ENCODE measurements at places on chromosomes 1 and 21.

- no peak overlapping the region for H3K27ac ChIP-seq
- no peak overlapping the region for H3K4me3 ChIP-seq
- no peak for DNase-seq
- no peaks in the 10 kb centered on the region for H3K27me3 ChIP-seq
These were observed 283.7 kb downstream of the HLX start for GRCh38 chr1:221162939-221163338.

DNA sequence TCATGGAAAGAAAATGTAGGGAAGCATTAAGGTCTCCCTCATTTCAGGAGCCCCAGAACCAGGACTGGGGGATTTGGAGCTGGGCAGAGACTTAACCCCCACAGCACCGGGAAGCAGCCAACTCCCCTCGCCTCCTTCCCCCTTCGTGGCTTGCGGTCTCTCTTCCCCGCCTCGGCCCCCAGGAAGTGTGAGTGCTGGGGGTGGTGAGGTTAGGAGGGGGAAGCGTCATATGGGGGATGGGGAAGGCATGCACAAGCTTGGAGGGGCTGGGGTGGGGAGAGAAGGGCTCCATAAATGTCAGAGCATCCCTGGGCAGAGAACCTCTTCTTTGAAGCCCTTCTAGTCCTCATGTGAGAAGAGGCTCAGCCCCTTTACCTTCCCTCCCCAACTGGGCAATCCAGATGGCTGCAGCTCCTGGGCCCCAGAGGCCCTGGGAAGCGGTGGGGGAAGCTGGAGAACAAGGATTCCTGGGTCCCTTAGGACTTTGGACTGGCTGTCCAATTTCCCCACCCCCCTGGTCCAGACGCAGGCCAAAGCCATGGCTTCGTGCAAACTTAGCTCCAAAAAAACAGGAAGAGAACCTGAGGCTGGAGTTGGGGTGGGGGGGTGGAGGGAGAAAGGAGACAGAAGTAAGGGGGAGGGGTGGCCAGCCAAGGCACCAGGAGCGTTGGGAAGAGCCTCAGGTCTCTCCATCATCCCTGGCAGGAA lies 7.8 kb downstream of the ZBTB7B start:
- no peak overlapping the region for H3K4me3 ChIP-seq
- H3K4me1 ChIP-seq, result peaks cover 41% of the 10 kb centered on the region
- H3K27ac ChIP-seq, result peak overlapping the region; percentile 96
- H3K27me3 ChIP-seq, result no peaks in the 10 kb centered on the region
- H3K36me3 ChIP-seq, result peaks cover 5% of the 10 kb centered on the region
- no peak for DNase-seq

- no peak overlapping the region for H3K27ac ChIP-seq
- no peaks in the 10 kb centered on the region for H3K36me3 ChIP-seq
- no peaks in the 10 kb centered on the region for H3K4me1 ChIP-seq
- no peaks in the 10 kb centered on the region for H3K27me3 ChIP-seq
- DNase-seq, result no peak
These were observed 121.5 kb downstream of the COL24A1 start for GRCh38 chr1:86035101-86035500.

GRCh38 chr1:6454856-6455751 lies 10.9 kb downstream of the TNFRSF25 start:
- H3K4me3 ChIP-seq, result no peak overlapping the region
- no peaks in the 10 kb centered on the region for H3K36me3 ChIP-seq
- no peak overlapping the region for H3K27ac ChIP-seq

GRCh38 chr1:108758796-108759195 lies 12.3 kb downstream of the STXBP3 start:
- no peaks in the 10 kb centered on the region for H3K4me1 ChIP-seq
- no peak overlapping the region for H3K4me3 ChIP-seq
- H3K27me3 ChIP-seq, result no peaks in the 10 kb centered on the region
- DNase-seq, result no peak

DNA sequence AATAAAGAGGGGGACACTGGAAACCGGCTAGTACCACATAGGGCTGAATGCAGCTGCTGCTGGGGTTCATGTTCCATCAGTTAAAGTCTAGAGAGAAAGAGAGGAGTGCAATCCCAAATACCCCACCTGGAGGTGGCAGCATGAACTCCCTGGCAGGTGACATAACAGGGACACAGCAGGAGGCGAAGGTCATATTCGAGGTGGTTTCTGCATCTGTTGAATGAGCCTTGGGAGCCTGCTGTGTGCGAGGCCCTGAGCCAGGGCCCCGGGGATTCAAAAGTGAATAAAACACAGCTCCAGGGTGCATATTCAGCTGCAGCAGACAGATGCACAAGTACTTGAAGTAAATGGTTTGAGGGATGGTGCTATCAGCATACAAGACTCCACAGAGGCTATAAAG lies 456.8 kb downstream of the SETD4 start:
- H3K4me1 ChIP-seq, result no peaks in the 10 kb centered on the region
- no peaks in the 10 kb centered on the region for H3K36me3 ChIP-seq
- H3K27ac ChIP-seq, result no peak overlapping the region
- H3K27me3 ChIP-seq, result peaks cover 6% of the 10 kb centered on the region
- H3K4me3 ChIP-seq, result no peak overlapping the region
- DNase-seq, result no peak

DNA sequence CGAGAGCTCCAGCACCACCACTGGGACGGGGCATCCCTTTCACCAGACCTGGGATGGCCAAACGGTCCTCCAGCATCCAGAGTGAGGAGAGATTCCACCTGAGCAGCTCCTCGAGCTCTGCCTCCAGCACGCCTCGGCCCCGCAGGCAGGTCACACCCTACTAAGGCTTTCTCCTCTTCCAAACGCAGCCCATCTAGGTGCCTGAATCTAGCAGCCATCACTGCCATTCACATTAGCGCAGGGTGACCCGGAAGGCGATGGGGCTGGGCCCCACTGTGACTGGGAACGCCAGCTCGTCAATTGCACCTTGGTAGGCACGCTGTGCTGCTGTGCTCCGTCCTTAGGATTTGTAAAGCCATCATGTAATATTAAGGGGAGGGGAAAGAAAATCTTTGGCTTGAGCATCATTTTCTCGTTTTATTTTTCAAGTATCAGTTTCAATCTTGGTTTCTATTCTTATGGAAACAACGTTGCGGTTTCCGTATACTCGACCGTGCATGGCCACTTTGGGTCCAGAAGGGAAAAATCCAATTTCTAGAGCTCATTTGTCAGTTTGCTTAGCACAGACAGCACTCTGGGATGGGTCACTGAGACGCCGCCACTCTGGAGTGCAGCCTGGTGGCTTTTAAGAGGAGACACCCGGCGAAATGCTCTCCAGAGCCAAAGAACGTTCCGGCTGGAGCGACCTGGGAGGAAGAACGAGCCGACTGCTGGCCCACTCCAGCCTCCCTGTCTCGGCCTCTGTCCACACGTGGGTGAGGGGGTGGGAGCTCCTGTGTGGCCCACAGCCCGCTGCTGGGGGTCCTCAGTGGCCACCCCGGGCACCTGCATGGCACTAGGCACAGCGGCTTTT lies 173.6 kb downstream of the PRDM16 start:
- DNase-seq, result no peak
- peaks cover 40% of the 10 kb centered on the region for H3K27me3 ChIP-seq
- no peaks in the 10 kb centered on the region for H3K36me3 ChIP-seq
- peaks cover 4% of the 10 kb centered on the region for H3K4me1 ChIP-seq
- H3K4me3 ChIP-seq, result no peak overlapping the region
- H3K27ac ChIP-seq, result no peak overlapping the region

- H3K36me3 ChIP-seq, result no peaks in the 10 kb centered on the region
- no peak overlapping the region for H3K4me3 ChIP-seq
- H3K27ac ChIP-seq, result peak overlapping the region; percentile 69
- peaks cover 60% of the 10 kb centered on the region for H3K4me1 ChIP-seq
These were observed 12.3 kb downstream of the RAVER2 start for GRCh38 chr1:64757213-64757612.

DNA sequence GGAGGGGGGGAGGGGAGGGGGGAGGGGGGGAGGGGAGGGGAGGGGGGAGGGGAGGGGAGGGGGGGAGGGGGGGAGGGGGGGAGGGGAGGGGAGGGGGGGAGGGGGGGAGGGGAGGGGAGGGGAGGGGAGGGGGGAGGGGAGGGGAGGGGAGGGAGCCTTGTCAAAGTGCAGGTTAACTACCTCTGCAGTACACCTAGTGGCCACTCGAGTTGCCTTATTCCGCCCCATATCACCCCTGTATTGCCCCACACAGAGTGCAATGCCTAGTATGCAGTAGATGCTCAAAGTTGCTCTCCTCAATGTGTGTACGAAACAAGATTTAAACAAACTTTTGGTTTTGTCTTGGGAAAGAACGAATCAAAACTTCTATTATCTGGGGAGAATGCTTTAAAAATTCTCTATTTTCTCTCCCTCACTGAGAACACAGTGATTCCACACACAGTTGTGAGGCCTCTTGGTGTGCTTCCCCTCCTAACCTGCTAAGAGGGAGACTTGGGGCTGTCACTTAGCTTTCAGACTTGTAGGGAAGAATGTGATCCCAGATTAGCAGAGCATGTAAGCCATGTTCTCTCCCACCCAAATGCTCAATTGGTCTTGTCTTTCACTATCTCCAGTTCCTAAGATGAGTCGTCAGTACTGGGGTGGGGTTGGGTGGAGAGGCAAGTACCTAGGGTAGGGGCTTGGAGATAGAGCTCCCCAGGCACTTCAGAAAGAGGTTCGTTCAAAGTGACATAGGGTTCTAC lies 79.7 kb upstream of the MAP10 start:
- no peak for DNase-seq
- H3K36me3 ChIP-seq, result no peaks in the 10 kb centered on the region
- H3K27me3 ChIP-seq, result no peaks in the 10 kb centered on the region
- no peaks in the 10 kb centered on the region for H3K4me1 ChIP-seq
- no peak overlapping the region for H3K4me3 ChIP-seq

GRCh38 chr1:64940025-64940424 lies 26.3 kb downstream of the JAK1 start:
- no peak overlapping the region for H3K27ac ChIP-seq
- no peaks in the 10 kb centered on the region for H3K36me3 ChIP-seq
- H3K4me1 ChIP-seq, result peaks cover 14% of the 10 kb centered on the region
- DNase-seq, result no peak
- no peak overlapping the region for H3K4me3 ChIP-seq

GRCh38 chr21:29506947-29507346 lies 208.2 kb downstream of the BACH1 start:
- no peak for DNase-seq
- no peak overlapping the region for H3K4me3 ChIP-seq
- H3K27ac ChIP-seq, result no peak overlapping the region
- H3K27me3 ChIP-seq, result no peaks in the 10 kb centered on the region

GRCh38 chr1:169451218-169451824 lies 24.0 kb upstream of the CCDC181 start:
- no peaks in the 10 kb centered on the region for H3K4me1 ChIP-seq
- H3K36me3 ChIP-seq, result no peaks in the 10 kb centered on the region
- DNase-seq, result no peak
- H3K27me3 ChIP-seq, result no peaks in the 10 kb centered on the region

DNA sequence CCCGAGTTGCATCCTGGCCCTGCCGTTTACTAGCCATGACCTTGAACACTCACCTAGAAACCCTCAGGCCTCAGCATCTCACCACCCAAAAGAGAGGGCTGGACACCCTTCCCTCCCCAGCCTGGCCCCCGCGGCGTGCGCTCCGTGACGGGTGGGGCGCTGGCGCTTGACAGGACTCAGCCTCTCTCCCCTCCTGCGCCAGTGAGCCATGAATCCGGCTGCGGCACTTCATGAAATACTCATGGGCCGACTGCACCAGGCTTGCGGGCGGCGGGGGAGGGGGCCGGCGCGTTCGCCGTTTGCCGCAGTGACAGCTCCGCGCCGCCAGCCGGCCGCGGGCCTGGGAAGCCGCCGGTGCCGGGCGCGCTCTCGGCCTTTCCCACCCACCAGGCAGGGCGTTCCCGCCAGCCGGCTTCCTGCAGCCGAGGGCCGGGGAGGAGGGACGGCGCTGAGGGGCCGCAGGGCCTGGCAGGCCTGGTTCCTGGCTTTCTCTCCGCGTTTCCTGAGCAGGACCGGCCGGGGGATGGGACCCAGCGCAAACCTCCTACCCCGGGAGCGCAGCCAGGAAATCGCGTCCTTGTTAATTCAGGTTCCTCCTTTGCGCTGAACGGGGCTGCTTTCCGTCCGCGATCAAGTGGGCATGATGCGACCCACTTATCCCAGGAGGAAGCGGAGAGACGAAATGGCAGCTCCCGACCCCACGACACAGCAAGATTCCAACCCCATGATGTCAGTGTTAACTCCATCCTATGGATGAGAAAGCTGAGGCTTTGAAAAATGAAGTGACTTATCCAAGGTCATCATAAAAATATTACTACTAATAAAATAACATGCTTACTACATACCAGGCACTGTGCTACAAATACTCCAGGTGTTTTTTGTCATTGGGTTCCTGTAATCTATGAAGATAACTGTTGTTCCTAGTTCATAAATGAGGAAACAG lies 9.1 kb upstream of the LUZP1 start:
- H3K4me1 ChIP-seq, result peaks cover 21% of the 10 kb centered on the region
- no peaks in the 10 kb centered on the region for H3K36me3 ChIP-seq
- DNase-seq, result peak; percentile 70
- no peaks in the 10 kb centered on the region for H3K27me3 ChIP-seq
- H3K27ac ChIP-seq, result peak overlapping the region; percentile 79

GRCh38 chr21:42472521-42472920 lies 23.5 kb downstream of the RSPH1 start:
- H3K27ac ChIP-seq, result no peak overlapping the region
- no peak overlapping the region for H3K4me3 ChIP-seq
- peak; percentile 5 for DNase-seq
- H3K36me3 ChIP-seq, result no peaks in the 10 kb centered on the region
- no peaks in the 10 kb centered on the region for H3K27me3 ChIP-seq

- no peaks in the 10 kb centered on the region for H3K27me3 ChIP-seq
- H3K4me1 ChIP-seq, result no peaks in the 10 kb centered on the region
- H3K36me3 ChIP-seq, result no peaks in the 10 kb centered on the region
- H3K4me3 ChIP-seq, result no peak overlapping the region
- no peak overlapping the region for H3K27ac ChIP-seq
These were observed 65.7 kb upstream of the NHLH2 start for GRCh38 chr1:115906627-115907026.

- no peaks in the 10 kb centered on the region for H3K27me3 ChIP-seq
- no peak within 1 kb of the TSS for H3K27ac ChIP-seq
- no peak within 1 kb of the TSS for H3K4me3 ChIP-seq
- H3K36me3 ChIP-seq, result no peaks in the 10 kb centered on the region
- no peak for DNase-seq
- no peaks in the 10 kb centered on the region for H3K4me1 ChIP-seq
These were observed at the start of gene CTXND2 for GRCh38 chr1:150887018-150887417. Gene CTXND2 (plus strand): TSS chr1:150887136. CDS start chr1:150912315, 25,179 bp downstream.

DNA sequence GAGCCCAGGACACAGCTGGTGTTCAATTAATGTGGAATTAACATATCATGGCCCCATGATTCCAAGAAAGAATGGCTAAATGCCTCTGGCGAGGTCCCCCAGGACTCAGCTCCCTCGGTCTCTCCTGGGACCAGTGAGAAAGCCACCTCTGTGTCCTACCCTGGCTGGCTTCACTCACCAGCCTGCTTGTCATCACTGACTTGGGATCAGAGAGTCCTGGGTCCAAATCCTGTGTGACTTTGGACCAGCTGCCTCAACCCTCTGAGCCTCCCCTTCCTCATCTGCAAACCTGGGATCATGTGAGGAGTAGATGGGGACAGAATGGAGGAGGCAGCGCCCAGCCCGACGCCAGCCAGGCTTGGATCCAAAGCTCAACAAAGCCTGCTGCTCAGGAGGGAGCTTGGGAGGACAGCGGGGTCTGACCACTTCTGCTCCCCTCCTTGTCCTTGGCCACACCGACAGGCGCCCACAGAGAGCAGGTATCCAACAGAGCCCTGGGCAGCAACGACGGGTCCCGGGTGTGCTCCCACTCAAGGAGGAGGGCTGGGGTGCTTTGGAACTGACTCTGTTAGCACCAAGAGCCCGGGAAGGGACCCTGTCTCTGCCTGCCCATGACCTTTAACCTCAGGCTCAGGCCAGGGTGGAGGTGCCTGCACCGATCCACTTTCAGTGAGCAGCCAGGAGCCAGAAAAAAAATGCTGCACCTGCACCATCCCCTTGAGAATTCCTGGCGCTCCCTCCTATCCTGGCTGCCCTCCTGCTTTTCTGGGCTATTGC lies 3.2 kb downstream of the SH2D5 start:
- peaks cover 50% of the 10 kb centered on the region for H3K27me3 ChIP-seq
- no peak for DNase-seq
- peaks cover 9% of the 10 kb centered on the region for H3K4me1 ChIP-seq
- H3K27ac ChIP-seq, result no peak overlapping the region
- no peaks in the 10 kb centered on the region for H3K36me3 ChIP-seq
